ENCODE measurements at places on chromosomes 13 and 19. TPM values are rescaled to one million over a fixed set of nuclear protein-coding genes. Genes with fewer than 3 reads are reported as not detected.
A peak's percentile ranks its signal among the peaks of the same experiment; 100 is the strongest.

DNA sequence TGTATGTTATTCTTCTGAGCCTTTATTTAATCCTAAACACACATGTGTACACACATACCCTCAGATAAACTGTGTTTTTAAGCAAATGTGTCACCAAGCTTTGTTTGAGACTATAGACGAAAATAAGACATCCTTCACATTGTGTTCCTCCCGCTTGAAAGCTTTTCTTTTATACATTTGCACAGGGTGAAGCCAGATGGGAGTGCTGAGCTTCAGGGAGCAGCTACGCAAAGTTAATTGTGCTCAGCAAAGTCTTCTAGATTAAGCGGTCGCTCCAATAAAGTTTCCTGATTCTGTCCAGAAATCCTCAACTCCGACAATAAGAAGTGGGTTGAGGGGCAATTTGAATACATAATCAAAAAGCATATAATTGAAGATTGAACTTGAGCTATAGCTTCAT lies 117.2 kb upstream of the ARGLU1 start:
- no peak for DNase-seq

GRCh38 chr19:17830567-17831418 lies 9.5 kb upstream of the INSL3 start:
- DNase-seq = peak; percentile 32

DNA sequence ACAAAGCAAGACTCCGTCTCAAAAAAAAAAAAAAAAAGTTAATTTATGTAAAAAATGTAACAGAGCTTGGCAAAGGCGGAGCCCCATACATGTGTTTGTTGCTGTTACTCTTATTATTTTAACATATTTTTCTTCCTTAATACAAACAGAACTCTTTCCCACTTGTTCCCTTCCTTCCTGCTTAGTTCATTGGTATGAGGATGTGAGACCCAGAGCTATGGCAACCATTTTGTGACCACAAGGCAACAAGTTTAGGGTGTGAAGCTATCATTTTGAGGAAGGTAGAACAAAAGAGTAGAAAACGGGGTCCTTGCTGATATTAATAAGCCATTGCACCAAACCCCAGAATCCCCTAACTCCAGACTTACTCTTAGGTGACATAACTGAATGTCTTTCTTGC lies 5.4 kb downstream of the IFNL1 start:
- no peak for DNase-seq

DNA sequence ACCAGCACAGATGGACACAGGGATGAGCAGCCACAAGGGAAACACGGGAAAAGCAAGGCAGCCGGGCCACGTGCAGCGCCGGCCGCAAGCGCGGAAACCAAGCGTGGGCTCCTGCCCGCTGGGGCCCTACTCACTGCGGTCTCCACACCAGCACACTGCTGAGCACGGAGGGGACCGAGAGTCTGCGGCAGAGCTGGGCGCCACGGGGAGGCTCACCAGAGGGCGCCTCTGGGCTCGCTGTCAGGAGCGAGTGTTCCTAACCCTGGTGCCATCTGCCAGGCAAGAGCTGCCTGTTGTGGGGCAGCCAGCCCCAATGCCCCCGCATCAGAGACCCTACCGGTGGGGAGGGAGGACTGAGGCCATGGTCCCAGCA lies 26.5 kb downstream of the MPND start:
- no peak for DNase-seq

- DNase-seq = no peak
Observed at GRCh38 chr19:41261474-41262190, 2.5 kb upstream of the HNRNPUL1 start.

GRCh38 chr13:111372651-111373425 lies 52.4 kb downstream of the TEX29 start:
- no peak for DNase-seq

DNA sequence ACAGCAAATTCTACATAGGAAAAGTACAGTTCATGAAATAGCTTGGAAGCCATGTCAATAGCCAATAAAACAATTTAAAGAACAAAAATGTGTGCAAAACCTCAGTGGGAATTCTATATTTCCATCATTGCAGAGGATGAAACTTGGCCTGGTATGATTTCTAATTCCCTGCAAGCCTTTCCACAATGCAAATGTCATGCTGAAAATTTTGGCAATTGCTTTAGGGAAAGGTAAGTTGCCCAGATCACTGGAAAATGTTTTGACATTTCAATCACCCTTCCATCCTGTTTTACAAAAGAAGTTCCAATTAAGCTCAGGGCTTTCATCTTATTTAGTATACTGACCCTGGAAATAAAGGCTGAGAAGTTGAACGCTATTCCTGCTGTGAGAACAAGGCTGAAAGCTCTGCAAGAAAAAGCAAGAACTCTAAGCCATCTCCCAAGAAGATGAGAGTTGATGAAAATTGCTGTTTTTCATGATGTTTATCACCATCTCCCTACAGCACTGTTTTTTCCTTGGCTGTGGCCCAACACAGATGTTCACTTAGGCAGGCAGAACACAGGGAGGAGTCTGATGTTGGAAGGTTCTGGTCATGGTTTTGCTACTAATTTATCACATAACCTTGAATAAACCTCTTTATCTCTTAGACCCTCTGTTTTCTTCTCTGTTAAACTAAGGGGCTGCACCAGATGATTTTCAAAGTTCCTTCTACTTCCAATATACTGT lies 263.7 kb downstream of the KCTD12 start:
- no peak for DNase-seq

DNA sequence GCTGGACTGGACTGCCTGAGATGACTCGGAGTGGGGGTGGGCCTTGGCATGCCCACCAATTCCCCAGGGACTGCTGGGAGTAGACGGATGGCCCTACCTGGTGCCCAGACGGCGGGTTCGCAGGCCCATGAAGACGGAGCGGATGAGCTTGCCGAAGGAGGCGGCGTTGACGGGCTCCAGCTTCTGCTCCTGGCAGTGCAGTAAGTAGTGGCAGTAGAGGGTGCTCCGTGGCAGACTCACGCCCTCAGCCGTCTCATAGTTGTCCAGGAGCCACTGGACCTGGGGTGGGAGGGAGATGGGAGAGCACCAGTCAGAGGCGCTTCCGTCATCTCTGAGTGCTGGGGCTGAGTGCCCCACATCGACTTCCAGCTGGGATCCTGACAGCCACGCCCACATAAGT lies 17.6 kb downstream of the DCAF15 start:
- DNase-seq = no peak

GRCh38 chr13:51240958-51241357 lies 18.8 kb downstream of the FAM124A start:
- no peak for DNase-seq

- no peak for DNase-seq
Observed at GRCh38 chr13:77374786-77375185, 47.9 kb upstream of the MYCBP2 start.

GRCh38 chr19:35903550-35904179 lies 1.3 kb downstream of the HCST start:
- DNase-seq = no peak

GRCh38 chr19:42401365-42402303 lies 11.5 kb upstream of the CNFN start:
- DNase-seq = peak; percentile 84

DNA sequence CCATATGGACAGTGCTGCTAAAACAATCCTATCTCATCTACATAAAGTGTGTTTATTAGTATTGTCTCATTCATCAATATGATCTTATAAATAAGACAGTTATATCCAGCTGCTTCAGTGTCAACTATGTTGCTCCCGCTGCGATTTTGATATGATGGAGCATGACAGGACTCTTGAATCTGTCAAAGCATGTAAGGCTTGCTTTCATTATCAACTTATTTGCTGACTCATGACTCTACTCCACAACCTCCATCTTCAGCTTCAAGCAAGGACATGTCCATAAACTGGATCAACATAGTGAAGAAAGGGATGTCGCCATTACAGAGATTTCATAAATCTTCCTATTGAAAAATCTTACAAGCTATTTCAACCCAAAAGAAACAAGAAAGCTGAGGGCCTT lies 2812.6 kb downstream of the PCDH9 start:
- DNase-seq = no peak

GRCh38 chr13:109146912-109147647 lies 517.7 kb downstream of the MYO16 start:
- no peak for DNase-seq

- DNase-seq = no peak
Observed at GRCh38 chr19:29590278-29590677, 15.8 kb upstream of the POP4 start.

DNA sequence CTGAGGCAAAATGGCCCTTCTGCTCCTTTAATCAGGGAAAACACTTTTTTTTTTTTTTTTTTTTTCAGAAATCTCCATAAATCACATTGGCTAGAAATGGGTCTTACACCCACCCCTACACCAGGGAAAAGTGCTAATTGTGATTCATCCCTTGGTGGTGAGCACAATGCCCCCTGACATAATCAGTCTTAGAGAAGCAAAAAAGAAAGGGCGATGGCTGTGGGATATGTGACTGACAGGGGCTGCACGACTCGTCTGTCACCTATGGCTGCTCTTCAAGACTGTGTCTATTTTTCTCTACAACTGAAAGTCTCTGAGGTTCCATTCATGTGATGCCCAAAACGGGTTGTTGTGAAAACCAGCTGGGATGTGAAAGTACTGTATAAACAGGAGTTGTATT lies 3.6 kb upstream of the GPC6 start:
- DNase-seq = no peak

GRCh38 chr13:41467425-41467945 lies 10.1 kb downstream of the RGCC start:
- no peak for DNase-seq

GRCh38 chr19:30135797-30136196 lies 193.8 kb downstream of the URI1 start:
- no peak for DNase-seq

DNA sequence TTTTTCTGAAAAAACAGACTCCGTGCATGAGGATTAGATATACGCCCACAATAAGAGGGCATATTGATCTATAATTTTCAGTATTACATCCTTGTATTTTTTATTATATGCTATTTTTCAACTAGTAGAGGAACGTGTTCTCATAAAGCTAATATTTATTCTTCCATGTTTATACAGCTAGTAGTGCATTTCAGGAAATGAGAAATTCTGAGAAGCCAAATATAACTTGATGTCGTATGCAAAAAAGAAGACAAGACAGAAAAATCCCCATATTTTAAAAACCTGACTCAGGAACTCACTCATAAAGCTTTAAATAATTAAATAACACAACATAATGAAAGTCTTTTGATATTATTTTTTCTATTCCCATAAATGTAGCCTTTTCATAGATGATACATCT lies 308.6 kb downstream of the ENOX1 start:
- no peak for DNase-seq

- no peak for DNase-seq
Observed at GRCh38 chr13:27923794-27924528, 4.2 kb downstream of the PDX1 start.

DNA sequence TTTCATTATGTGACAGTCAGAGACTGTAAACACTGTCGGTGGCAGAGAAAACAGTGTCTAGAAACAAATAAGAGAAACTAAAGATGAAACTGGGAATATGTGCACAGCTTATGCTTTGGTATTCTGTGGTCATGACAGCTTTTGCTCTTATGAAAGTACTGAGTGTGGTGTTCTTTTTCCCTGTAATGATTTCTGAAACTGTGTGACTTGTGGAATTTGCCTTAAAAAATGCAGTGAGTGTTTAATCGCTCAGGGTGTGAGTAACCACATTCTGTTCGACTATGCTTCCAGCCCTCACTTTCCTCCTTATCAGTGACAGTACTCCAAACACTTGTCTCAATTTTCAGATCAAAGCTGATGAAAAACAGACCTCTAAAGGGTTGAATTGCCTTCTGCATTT lies 66.9 kb upstream of the DIAPH3 start:
- no peak for DNase-seq

DNA sequence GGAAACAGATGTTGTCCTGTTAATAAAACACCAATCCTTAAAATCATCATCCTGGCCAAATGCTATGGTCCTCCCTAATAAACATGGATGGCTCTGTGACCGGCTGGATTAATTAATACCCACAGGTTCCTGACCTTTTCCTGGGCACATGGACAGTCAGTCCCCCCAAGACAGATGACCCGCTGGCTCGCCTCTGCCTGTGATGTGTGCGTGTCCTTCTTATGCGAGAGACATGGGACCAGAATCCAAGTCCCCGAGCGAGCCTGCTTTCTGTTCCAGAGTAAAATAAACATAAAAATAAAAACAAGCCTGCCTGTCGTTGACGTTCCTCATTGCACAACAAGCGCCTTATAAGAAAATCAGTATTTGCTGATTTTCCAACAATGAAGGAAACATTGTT lies 378.3 kb upstream of the TSHZ3 start:
- DNase-seq = no peak

DNA sequence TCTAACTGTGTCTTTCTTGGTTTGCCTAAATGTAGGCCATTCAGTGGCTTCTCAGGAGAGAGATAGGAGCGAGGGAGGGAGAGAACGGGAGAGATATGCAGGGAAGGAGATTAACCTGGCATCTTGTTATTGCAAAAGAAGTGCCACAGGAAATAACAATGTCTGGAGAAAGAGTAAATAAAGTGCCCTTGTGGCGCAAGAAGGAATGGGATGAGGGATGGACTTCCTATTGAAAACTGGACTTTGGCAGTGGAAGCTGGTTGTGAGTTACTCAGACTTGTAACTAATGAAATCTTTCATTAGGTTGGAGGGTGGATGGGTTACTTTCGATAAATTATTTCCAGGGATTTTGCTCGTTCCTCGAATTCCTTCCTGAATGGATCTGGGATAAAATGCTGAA lies 136.1 kb downstream of the LACC1 start:
- DNase-seq = no peak

GRCh38 chr13:113428469-113428865 lies 24.8 kb downstream of the ADPRHL1 start:
- DNase-seq = no peak

GRCh38 chr13:30032263-30032662 lies 181.8 kb upstream of the UBL3 start:
- DNase-seq = no peak

GRCh38 chr13:44474122-44474910 lies 100.7 kb downstream of the SERP2 start:
- DNase-seq = no peak

Gene ZNF439
- polyA plus RNA-seq = 24.1 TPM

Gene B9D2
- polyA plus RNA-seq = 6.4 TPM

Gene KLK2
- 0.03 TPM for polyA plus RNA-seq

Gene SHKBP1
- 51.0 TPM for polyA plus RNA-seq

Gene OSCAR
- polyA plus RNA-seq = 0.18 TPM

Gene DLEU7
- 1.1 TPM for polyA plus RNA-seq

Gene SPRED3
- polyA plus RNA-seq = 0.97 TPM

Gene CD177
- not detected for polyA plus RNA-seq

Gene NBEA
- polyA plus RNA-seq = 15.6 TPM

Gene CD22
- polyA plus RNA-seq = 7.5 TPM

Gene ZNF208
- polyA plus RNA-seq = 3.4 TPM

Gene ZNF570
- 11.6 TPM for polyA plus RNA-seq

Gene IGSF23
- polyA plus RNA-seq = 1.7 TPM

Gene CEACAM21
- 0.89 TPM for polyA plus RNA-seq

Gene ATP8B3
- polyA plus RNA-seq = 1.0 TPM

Measured in right renal pelvis (tissue), 4 donors.